ENCODE measurements at places on chromosomes 16 and 17.

GRCh38 chr16:90077757-90078578 is 837 bp upstream of the PRDM7 start:
- no peak for DNase-seq

DNA sequence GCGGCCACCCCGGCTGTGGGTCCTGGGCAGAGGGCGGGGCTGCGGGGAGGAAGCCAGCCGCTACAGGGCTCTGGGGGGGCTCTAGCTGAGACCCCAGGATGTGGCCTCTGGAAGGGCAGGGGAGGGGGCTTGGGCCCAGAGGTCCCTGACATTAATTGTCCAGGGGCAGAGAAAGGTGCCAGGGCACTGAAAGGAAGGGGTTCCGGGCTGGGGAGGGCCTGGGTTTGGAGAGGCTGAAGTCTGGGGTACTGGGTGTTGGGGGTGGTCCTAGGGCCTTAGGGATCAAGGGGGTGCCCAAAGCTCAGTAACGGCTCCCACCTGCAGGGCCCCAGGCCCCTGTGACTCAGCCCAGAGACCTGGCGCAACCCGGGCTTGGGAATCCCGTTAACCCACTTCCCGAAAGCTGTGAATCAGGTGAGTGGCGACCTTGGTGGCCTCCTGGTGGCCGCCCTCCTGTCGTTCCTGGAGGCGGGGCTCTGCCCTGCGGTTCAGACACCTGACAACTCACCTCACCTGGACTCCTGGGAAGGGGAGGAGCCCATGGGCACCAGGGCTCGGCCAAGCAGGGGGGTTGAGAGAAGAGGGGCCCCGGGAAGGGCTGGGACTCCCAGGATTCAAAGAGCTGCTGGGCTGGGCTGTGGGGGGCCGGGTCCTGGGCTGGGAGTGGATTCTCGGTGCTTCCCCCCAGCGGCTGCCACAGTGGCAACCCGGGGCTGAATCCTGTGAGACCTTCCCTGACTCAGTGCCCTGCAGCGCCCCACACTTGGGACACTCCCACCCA is 465 bp upstream of the PRSS22 start:
- peak; percentile 96 for DNase-seq

DNA sequence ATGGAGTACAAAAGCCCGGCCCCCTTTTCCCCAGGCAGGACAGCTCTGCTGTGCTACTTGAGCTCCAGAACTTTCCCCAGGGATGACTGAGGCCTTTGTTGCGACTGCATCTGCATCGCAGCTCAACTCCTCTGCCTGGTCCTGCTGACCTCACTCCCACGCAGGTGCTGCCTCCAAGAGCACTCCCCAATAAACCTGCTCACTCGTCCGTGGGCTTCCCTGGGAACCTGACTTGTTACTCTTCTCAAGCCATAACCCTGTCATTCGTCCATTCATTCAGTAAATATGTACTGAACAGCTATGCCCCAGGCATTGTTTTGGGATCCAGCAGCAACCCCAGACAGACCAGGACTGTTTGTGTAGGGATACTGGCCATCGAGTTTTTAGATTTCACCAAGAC is 11.6 kb upstream of the RMI2 start:
- DNase-seq = no peak

GRCh38 chr16:11047057-11047456 is 102.7 kb downstream of the CLEC16A start:
- no peak for DNase-seq

DNA sequence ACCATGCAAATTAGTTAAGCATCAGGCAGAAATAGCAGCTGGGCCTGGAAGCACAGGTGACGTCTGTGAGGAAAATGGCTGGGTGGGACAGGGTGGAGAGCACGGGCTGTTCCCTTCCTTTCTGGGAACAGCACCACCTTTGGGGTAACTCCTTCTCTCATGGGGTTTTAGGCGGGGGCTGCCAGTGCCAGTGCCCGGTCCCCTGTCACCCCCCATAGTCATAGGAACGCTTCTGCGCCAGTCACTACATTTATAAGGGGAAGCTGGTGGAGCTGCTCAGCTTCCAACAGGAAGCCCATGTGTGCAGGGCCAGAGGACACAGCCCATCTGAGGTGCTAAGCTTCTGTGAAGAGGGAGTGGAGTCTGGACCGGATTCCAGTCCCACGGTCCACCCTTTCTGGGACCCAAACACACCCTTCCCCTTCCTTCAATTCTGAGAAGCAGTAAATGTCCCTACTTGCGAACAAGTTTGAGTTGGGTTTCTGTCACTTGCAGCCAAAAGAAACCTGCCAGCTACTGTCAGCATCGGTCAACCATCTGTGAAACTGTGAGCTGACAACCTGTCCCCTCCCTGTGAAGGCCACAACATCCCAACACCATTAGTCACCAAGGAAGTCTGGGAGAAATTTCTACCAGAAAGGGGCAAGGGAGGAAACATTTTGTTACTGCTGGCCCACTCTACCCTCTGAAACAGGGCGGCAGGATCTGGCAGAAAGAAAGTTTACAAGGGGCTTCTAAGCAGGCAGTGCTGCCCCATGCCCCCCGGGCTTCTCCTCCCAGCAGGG is 86.0 kb upstream of the AMZ2 start:
- no peak for DNase-seq

- DNase-seq = no peak
Observed at GRCh38 chr17:79011451-79012147, 2.0 kb upstream of the CANT1 start.
